T-cell (primary cell): ENCODE measurements at places on chromosomes 6 and 20. TPM values are rescaled to one million over a fixed set of nuclear protein-coding genes. Genes with fewer than 3 reads are reported as not detected.

Gene C4B
- 7.5 TPM for total RNA-seq

Gene PI16
- total RNA-seq: 3.5 TPM

Gene CRISP3
- total RNA-seq: not detected

Gene FERMT1
- not detected for total RNA-seq

Gene MDFI
- total RNA-seq: not detected

Gene CFAP206
- not detected for total RNA-seq

Gene MAP3K7
- 24.2 TPM for total RNA-seq

Gene PHACTR3
- total RNA-seq: not detected
